ENCODE measurements at places on chromosomes 11 and 22.

GRCh38 chr11:119523539-119524157, 100.7 kb upstream of the THY1 start:
- no peak for DNase-seq

GRCh38 chr22:21613553-21614233, 16.1 kb downstream of the YDJC start:
- DNase-seq, result no peak

- DNase-seq, result no peak
These were observed 698.5 kb downstream of the KCNA4 start for GRCh38 chr11:29318134-29318845.

DNA sequence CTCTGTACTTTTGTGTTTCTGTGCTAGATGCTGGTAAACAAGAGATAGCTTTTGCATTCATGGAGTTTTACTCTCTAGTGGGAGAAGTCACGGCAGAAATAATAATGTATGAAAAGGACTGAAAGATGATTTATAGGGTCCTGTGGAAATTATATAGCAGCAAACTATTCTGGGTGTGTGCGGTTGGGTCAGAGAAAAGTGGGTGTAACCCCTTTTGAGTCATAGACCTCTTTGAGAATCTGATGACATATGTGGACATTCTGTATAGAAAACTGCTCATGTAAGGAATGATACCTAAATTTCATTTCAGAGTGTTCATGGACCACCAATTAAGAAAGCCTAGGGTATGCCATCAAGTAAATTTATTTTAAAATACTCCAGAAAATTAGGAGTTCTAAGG, 54.4 kb downstream of the TMEM135 start:
- DNase-seq, result no peak

GRCh38 chr11:61034704-61035525, 63.4 kb downstream of the CD6 start:
- DNase-seq, result no peak

DNA sequence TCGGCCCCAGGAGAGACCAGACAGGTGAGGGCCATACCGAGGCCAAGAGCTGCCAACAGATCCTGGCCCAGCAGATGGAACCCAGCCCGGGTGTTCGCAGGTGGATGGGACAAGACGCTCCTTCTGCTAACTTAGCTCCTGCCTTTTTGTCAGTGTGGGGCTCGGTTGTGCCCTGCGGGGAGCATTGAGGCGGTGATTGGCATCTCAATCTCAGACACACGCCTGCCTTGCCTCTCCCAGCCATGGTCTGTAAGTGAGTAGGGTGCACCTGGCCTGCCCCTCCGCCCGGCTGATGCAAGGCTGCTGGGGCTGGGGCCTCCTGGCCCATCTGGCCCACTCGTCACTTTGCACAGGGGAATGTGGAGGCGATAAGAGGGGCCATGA, 350.1 kb downstream of the TBC1D22A start:
- no peak for DNase-seq

- DNase-seq, result no peak
These were observed 238.1 kb upstream of the TENM4 start for GRCh38 chr11:79678780-79679452.

- DNase-seq, result peak; percentile 94
These were observed 902 bp downstream of the RASGRP2 start for GRCh38 chr11:64742889-64743590.

DNA sequence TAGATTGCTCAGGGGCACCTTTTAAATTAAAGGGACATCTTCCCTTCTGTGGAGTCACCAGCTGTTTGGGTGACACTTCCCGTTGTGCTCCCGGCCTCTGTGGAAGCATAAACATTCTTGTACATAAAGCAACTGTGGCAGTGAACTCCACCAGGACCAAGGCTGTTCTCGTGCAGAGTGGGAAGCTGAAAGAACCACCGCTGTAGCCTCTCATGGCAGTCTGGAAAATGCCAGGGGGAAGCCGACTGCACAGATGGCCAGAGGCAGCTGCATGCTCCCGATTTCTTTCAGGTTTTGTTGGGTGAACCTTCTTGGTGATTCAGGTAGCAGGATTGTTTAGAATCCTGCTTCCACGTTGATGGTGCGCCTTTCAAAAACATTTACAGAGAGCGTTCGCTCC, 10.3 kb downstream of the UBASH3B start:
- no peak for DNase-seq

DNA sequence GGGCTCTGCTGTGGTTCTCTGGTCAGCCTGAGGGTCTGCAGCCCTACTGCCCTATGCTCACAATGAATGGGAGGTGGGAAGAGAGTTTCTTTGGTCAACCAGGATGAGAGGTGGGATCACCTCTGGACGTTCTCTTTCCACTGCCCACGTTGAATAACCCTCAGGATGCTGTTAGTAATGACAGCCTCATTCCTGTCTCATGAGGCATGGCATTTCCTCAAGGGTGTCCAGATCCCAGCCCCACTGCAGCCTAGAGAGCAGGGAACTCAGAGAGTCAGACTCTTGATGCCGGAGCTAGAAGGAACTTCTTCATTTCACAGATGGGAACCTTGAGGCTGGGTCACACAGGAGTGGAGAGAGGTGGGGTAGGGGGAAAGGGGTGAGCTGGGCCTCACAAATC, 196.0 kb downstream of the CEP164 start:
- no peak for DNase-seq

DNA sequence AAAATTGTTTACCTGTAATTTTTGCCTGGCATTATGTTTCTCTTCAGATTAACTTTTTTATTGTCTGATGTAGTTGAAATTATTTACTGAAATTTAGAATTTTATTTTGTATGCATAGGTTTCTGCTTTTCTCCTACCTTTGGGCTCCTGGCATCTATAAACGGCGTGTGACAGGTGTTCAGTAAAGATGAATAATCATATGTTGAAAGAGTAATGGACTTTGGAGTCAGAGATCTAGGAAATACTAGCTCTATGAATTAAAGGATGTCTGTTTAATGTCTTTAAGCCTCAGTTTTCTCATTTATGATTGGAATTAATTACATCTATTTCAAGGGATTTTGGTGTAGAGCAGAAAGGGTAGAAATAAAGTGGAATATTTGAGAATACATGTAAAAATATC, 7.2 kb upstream of the ANGPTL5 start:
- DNase-seq, result no peak

DNA sequence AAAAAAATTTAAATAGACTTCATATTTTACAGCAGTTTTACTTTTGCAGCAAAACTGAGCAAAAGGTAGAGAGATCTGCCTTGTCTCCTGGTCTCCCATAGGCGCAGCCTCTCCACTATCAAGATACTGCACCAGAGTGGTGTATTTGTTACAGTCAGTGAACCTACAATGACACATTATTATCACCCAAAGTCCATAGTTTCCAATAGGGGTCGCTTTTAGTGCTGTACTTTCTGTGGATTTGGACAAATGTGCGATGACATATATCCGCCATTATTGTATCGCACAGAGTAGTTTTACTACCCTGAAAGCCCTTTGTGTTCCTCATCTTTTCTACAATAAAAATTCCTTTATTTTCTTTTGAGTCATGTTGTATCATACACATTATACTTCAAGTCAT, 153.2 kb upstream of the CCDC179 start:
- no peak for DNase-seq

Data from H1 (cell line).